ENCODE measurements at places on chromosomes 2 and 18.

DNA sequence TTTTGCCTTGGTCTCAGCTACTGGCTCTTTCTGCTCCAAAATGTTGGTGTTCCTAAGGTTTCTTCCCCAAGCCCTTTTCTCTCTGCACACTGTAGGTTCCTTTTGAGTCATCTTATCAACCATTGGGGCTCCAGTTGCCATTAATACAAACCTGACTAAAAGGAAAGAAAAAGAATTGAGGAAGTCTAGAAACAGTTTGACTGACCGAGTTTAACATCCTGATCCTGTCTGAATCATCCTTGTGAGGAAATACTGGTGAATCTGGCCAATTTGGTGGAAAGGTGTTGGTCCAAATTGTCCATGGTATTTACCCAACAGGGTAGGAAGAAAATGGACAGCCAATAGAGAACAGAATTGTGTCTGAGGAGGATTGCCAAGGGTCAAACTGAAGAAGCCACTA lies 38.3 kb downstream of the CRYGD start:
- DNase-seq, result no peak

GRCh38 chr2:217307023-217307422 lies 447.2 kb upstream of the TNP1 start:
- no peak for DNase-seq

DNA sequence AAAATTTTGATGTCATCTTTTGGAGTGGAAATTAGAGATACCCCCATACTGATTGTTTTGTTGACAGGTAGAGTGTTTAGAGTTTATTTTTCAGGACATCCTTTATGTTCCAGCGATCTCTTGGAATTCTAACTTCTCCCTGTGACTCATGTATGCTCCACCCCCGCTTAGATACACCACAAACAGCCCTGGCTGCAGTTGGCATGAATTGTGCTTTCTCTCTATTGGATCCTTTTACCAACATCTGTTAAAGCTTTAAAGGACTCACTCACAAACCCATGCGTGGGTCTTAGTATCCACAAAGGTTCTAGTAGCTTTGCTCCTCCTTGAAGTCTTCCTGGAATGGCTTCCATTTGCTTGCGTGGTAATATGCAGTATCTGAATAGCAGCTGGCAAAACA lies 409.5 kb upstream of the POU3F3 start:
- no peak for DNase-seq

GRCh38 chr2:8659092-8659734 lies 22.6 kb upstream of the ID2 start:
- DNase-seq, result no peak

DNA sequence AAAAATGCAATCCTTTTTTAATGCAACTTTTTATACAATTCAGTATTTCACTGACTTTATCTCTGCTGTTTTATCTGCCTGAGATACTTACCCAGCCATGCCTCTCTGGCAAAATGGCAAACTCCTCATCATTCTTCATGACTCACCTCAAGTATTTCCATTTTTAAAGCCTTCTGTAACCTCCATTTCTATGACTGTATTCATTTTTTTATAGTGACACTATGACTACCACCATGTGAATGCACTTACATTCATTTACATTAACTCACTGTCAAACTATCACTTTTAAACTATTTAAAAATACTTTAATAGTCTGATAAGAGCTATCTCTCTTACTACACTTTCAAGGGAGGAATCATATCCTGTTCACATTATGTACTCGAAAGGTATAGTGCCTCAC lies 99.4 kb upstream of the SCN7A start:
- DNase-seq, result no peak

- no peak for DNase-seq
Observed at GRCh38 chr2:241211276-241211675, 22.8 kb downstream of the ANO7 start.

- DNase-seq, result no peak
Observed at GRCh38 chr18:80009661-80010550, 21.5 kb upstream of the TXNL4A start.

Data from left forelimb (tissue), 1 donor.